Ovary (tissue), 10 donors: ENCODE measurements at places on chromosomes 16 and 17. TPM values are rescaled to one million over a fixed set of nuclear protein-coding genes. Genes with fewer than 3 reads are reported as not detected.

DNA sequence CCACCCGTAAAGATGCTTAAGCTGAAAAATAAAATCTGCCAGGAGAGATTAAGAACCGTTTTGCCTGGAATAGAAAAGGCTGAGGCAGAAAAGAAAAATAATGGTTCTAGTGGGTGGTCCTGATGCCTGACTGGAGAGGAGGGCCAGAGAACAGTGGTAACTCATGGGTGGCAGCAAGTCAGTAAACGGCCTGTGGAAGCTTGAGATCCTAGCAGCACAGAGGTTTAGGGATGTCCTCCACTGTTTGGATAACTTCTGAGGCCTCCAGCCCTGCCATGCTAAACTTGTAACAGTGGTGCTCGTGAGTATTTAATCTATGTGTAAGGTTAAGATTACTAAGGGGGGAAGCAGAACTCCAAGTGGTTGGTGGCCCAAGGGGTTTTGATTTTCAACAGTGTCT lies 21.2 kb upstream of the PHAF1 start:
- H3K4me3 ChIP-seq, result no peak overlapping the region
- peaks cover 2% of the 10 kb centered on the region for H3K4me1 ChIP-seq
- no peak for DNase-seq

DNA sequence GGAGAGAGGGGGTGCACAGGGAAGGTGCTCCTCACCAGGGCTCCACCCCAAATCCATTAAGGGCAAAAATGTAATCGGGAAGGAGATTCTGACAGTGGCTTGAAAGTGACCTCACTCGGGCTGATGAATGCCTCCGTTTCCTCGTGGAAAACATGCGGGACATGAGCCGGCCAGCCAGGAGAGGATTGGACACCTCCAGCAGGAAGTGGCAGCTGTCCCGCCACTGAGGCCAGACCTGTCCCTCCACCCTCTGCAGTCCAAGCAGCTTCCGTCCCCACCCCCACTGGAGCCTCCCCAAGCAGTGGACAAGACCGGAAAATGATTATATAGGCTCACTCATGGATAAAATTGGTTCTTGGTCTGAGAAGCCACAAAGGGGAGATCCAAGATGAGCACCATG lies 82.1 kb upstream of the CCL1 start:
- no peak for DNase-seq
- no peaks in the 10 kb centered on the region for H3K27me3 ChIP-seq
- no peaks in the 10 kb centered on the region for H3K36me3 ChIP-seq
- no peak overlapping the region for H3K4me3 ChIP-seq
- H3K4me1 ChIP-seq, result no peaks in the 10 kb centered on the region

DNA sequence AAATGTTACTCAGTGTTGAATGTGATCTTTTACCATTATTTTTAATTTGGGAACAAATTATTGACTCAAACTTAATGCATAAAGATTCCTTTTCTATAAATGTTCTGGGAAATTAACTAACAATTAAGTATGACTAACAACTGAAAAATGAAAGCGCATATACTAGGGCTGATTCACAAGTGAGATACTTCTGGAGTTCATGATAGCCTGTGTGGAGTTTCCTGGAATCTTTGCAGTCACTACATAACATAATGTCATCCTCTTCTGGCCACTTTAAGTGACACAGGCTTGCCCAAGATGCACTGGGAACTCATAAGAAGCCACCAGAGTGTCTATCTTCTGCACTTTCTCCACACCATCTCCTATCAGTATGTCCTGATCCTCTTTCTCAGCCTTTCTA lies 450.3 kb upstream of the CDH11 start:
- no peak overlapping the region for H3K4me3 ChIP-seq
- no peak for DNase-seq

DNA sequence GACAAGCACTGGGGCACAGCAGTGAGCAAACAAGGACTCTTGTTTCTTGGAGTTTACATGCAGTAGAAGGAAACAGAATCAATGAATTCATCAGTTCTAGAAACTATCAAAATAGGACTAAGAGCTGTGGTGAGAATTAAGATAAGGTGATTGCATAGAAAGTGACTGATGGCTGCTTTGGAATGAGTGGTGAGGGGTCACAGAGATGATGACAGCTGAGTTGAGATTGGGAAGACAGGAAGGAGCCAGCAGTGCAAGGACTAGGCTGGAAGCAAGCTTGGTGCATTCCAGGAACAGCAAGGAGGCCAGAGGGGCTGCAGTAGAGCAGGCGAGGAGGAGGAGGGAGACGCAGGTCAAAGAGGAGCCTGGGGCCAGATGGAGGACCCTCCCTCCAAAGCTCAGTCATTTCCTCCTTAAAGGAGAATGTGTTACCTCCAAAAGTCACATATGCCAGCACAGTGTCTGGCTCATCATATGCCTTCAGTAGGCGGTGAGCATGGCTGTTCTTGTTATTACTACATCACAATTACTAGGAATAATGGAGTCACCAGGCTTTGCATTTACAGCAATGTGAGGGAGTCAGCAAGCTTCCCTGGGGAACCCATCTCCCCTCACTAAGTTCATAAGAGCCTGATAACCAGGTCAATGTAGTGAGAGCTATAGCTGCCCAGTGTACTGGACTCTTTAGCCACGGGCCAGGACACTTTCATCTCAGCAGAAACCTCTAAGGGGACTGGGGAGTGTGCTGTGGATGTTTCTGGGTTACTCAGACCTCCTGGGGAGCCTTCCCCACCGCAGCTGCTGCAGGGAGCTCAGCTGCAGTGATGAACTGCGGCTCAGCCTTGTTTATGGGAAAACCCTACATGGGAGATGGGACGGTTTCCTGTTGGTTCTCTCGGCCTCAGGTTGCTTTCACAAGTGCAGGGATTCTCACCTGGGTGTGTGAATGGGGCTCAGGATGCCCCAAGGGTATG lies 157.2 kb downstream of the SEC14L1 start:
- H3K36me3 ChIP-seq, result no peaks in the 10 kb centered on the region
- H3K4me1 ChIP-seq, result no peaks in the 10 kb centered on the region
- H3K4me3 ChIP-seq, result no peak overlapping the region
- H3K27me3 ChIP-seq, result no peaks in the 10 kb centered on the region
- no peak for DNase-seq
- no peak overlapping the region for H3K27ac ChIP-seq

The DNAI2 gene
- 0.87 TPM for total RNA-seq

- H3K27me3 ChIP-seq, result no peaks in the 10 kb centered on the region
- H3K36me3 ChIP-seq, result peaks cover 4% of the 10 kb centered on the region
- H3K4me3 ChIP-seq, result no peak overlapping the region
- DNase-seq, result no peak
- no peak overlapping the region for H3K27ac ChIP-seq
- H3K4me1 ChIP-seq, result no peaks in the 10 kb centered on the region
These were observed 12.9 kb downstream of the NUBP1 start for GRCh38 chr16:10756574-10756973.

DNA sequence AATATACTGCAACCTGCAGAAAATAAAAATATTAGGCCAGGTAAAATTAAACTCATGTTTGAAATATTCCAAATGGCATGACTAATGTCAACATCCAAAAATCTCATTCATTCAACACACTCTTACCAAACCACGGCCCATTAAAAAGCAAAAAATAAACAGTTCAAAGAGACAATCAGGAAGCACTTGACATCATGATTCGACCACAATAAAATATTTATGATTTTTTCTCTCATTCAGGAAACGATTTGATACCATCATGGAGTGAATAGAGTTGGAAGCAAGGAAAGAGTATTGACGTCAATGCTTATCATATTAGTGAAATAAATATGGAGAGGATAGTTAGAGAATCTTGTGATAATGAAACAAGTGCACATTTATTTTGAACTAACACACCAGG lies 354.1 kb downstream of the KCNJ2 start:
- no peaks in the 10 kb centered on the region for H3K4me1 ChIP-seq
- no peaks in the 10 kb centered on the region for H3K36me3 ChIP-seq
- H3K27me3 ChIP-seq, result no peaks in the 10 kb centered on the region
- H3K27ac ChIP-seq, result no peak overlapping the region

DNA sequence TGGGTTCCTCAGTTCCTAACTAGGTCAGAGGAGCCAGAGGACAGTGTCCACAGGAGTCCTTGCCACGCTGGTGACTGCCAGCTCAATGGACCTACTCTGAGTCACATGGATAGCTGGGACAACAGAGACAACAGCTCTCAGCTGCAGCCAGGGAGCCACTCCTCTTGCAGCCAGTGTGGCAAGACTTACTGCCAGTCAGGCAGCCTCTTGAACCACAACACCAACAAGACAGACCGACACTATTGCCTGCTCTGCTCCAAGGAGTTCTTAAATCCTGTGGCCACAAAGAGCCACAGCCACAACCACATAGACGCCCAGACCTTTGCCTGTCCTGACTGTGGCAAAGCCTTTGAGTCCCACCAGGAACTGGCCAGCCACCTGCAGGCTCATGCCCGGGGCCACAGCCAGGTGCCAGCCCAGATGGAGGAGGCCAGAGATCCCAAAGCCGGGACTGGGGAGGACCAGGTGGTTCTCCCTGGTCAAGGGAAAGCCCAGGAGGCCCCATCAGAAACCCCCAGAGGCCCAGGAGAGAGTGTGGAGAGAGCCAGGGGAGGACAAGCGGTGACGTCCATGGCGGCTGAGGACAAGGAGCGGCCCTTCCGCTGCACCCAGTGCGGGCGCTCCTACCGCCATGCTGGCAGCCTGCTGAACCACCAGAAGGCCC lies 6.7 kb downstream of the ZNF646 start:
- peaks cover 2% of the 10 kb centered on the region for H3K4me1 ChIP-seq
- no peak overlapping the region for H3K27ac ChIP-seq
- H3K27me3 ChIP-seq, result no peaks in the 10 kb centered on the region
- no peak overlapping the region for H3K4me3 ChIP-seq
- H3K36me3 ChIP-seq, result no peaks in the 10 kb centered on the region

The EVI2A gene
- 4.0 TPM for total RNA-seq

- no peak overlapping the region for H3K4me3 ChIP-seq
- H3K4me1 ChIP-seq, result no peaks in the 10 kb centered on the region
- DNase-seq, result no peak
- H3K36me3 ChIP-seq, result no peaks in the 10 kb centered on the region
- H3K27ac ChIP-seq, result no peak overlapping the region
These were observed 28.3 kb downstream of the ALDH3A2 start for GRCh38 chr17:19676896-19677295.

- H3K36me3 ChIP-seq, result no peaks in the 10 kb centered on the region
- H3K27me3 ChIP-seq, result no peaks in the 10 kb centered on the region
- no peak overlapping the region for H3K4me3 ChIP-seq
- H3K4me1 ChIP-seq, result peaks cover 2% of the 10 kb centered on the region
- no peak overlapping the region for H3K27ac ChIP-seq
These were observed 520.7 kb downstream of the MAF start for GRCh38 chr16:79079656-79080420.

DNA sequence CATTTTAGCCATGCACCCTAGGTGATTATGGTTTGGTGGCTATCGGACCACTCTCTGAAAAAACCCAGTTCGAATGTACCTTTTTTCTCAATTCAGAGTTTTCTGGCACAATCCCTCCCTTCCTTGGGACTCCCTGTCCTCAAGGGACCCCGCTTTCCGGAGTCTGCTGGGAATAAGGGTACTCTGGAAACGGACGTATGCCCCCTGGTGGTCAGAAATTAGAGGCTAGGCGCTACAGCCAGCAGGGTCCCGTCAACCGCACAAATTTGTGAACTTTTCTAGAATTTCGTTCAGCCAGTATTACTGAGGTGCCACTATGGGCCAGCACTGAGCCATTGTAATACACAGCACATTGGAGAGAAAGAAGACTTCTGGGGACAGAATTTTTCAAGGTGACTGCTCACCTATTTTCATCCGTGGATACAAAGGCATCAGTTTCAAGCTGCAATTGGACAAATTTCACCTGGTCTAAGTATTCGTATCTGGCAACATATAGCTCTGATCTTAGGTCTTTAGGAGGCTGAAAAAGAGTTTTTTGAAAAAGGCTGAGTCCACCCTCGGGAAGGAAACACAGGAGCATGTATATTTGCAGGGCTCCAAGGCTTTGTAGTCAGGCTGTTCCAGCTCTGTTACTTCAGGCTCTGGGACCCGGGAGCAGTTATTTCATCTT lies 27.1 kb upstream of the CRYBA1 start:
- H3K36me3 ChIP-seq, result no peaks in the 10 kb centered on the region
- H3K27me3 ChIP-seq, result no peaks in the 10 kb centered on the region
- H3K4me1 ChIP-seq, result peaks cover 2% of the 10 kb centered on the region
- no peak overlapping the region for H3K4me3 ChIP-seq
- H3K27ac ChIP-seq, result no peak overlapping the region
- peak; percentile 84 for DNase-seq

The MYH2 gene
- not detected for total RNA-seq

- H3K27ac ChIP-seq, result no peak overlapping the region
- H3K4me3 ChIP-seq, result no peak overlapping the region
- no peaks in the 10 kb centered on the region for H3K4me1 ChIP-seq
- no peaks in the 10 kb centered on the region for H3K36me3 ChIP-seq
- DNase-seq, result no peak
- H3K27me3 ChIP-seq, result no peaks in the 10 kb centered on the region
These were observed 5.8 kb upstream of the HOXB9 start for GRCh38 chr17:48631693-48632578.
